HepG2 (cell line): ENCODE measurements at places on chromosomes 3 and 15. TPM values are rescaled to one million over a fixed set of nuclear protein-coding genes. Genes with fewer than 3 reads are reported as not detected.

DNA sequence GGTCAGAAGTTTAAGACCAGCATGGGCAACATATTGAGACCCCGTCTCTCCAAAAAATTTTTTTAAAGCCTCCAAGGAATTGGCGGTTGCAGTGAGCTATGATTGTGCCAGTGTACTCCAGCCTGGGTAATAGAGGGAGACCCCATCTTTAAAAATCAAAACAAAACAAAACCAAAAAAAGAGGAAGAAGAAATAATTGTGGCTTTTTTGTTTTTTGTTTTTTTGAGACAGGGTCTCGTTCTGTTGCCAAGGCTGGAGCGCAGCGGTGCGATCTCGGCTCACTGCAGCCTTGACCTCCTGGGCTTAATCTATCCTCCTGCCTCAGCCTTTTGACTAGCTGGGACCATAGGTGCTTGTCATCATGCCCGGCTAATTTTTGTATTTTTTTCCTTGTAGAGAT, 4.5 kb upstream of the SLC30A4 start:
- H3K27me3 ChIP-seq, result no peaks in the 10 kb centered on the region
- no peak overlapping the region for H3K4me3 ChIP-seq
- H3K27ac ChIP-seq, result no peak overlapping the region

Gene NOX5
- not detected in 2 replicates for total RNA-seq

- no peak overlapping the region for H3K27ac ChIP-seq
- no peak for DNase-seq
- no peaks in the 10 kb centered on the region for H3K27me3 ChIP-seq
- H3K4me1 ChIP-seq, result peaks cover 11% of the 10 kb centered on the region
These were observed 31.6 kb downstream of the CBLB start for GRCh38 chr3:105837143-105837740.

Gene C3orf49
- total RNA-seq, result not detected in 2 replicates

GRCh38 chr15:43505738-43506137, 11.7 kb upstream of the MAP1A start:
- no peak for DNase-seq
- no peaks in the 10 kb centered on the region for H3K27me3 ChIP-seq
- peaks cover 18% of the 10 kb centered on the region for H3K4me1 ChIP-seq
- H3K4me3 ChIP-seq, result no peak overlapping the region
- H3K36me3 ChIP-seq, result no peaks in the 10 kb centered on the region

GRCh38 chr15:48622237-48622636, 23.3 kb downstream of the FBN1 start:
- no peak for DNase-seq
- no peak overlapping the region for H3K27ac ChIP-seq
- H3K27me3 ChIP-seq, result no peaks in the 10 kb centered on the region
- no peak overlapping the region for H3K4me3 ChIP-seq

Gene PLA2G4D
- 0.04 TPM in 1 of 2 replicates, not detected in the other for total RNA-seq
